Activated CD4-positive, alpha-beta T cell treated with anti-CD3 and anti-CD28 coated beads, Interleukin-2, amount 50 U/mL, for 24 hours (primary cell): ENCODE measurements at places on chromosomes 1 and 21.

DNA sequence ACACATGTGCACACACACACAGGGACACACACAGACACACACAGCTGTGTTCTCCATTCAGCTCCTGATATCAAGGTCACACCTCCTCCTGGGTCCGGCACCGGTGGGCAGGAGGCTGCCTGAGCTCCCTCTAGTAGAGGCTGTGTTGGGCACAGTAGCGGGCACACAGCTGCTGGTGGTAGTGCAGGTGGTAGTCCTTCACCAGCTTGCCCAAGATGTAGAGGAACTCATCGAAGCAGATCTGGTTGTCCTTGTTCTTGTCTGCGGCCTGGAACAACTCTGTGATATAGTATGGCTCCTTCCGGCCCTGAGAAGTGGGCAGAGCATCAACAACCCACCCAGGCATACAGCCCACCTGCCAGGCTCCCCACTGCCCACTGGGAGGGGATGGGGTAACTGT lies 5.6 kb upstream of the S100A8 start:
- DNase-seq, result no peak

- no peak for DNase-seq
Observed at GRCh38 chr1:226945858-226946245, 5.8 kb downstream of the COQ8A start.

- no peak for DNase-seq
Observed at GRCh38 chr1:174761901-174762585, 237.7 kb upstream of the CACYBP start.

GRCh38 chr1:173405834-173406233 lies 71.3 kb upstream of the PRDX6 start:
- DNase-seq, result no peak

DNA sequence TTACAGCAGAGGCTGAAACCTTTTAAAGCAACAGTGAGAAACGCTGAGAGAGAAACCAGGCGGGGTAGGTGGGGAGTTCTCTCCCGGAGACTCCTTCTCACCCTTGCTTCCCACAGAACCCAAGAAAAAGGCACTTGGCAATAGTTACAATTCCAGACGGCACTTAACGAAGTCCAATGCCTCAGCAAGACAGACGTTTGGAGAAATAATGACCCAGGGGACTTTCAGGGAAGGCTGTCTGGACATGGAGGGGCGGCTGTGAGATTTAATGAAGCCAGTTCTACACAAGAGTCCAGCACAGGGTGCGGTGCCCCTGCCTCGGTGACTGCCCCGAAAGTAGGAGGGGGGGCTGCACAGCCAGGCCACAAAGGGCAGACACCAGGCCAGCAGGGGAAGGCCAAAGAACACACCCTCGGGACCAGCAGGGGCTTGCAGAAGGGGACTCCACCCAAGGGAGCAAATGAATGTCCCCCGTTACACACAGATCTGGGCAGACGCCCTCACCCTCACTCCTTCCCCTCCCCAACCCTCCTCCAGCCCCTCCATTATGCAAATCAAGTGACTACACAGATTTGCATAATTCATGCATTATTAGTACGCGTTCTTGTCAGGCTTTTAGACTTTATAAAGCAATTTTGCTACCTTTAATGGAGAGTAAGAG lies 26.3 kb downstream of the KCNN3 start:
- no peak for DNase-seq

DNA sequence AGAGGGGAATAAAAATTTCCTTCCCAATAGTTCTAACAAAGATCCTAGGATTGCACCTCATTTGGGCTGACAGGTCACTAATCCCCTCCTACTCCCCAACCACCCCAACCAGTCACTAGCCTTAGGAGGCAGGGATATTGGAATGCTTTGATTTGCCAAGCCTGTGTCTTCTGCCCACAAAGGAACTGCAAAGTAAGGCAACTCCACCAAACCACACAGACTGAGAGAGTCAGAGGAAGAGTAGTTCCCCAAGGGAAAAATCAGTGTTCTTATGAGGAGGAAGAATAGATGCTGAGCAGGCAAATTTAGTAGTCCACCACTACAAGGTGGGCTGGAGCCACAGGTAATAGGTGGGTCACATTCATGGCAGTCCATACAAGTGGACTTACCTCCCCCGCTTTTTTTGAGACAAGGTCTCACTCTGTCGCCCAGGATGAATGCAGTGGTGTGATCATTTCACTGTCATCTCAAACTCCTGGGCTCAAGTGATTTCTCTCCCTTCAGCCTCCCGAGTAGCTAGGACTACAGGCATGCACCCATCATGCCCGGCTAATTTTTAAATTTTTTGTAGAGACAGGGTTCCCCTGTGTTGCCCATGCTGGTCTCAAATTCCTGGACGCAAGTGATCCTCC lies 3.7 kb upstream of the TMEM39B start:
- DNase-seq, result no peak

DNA sequence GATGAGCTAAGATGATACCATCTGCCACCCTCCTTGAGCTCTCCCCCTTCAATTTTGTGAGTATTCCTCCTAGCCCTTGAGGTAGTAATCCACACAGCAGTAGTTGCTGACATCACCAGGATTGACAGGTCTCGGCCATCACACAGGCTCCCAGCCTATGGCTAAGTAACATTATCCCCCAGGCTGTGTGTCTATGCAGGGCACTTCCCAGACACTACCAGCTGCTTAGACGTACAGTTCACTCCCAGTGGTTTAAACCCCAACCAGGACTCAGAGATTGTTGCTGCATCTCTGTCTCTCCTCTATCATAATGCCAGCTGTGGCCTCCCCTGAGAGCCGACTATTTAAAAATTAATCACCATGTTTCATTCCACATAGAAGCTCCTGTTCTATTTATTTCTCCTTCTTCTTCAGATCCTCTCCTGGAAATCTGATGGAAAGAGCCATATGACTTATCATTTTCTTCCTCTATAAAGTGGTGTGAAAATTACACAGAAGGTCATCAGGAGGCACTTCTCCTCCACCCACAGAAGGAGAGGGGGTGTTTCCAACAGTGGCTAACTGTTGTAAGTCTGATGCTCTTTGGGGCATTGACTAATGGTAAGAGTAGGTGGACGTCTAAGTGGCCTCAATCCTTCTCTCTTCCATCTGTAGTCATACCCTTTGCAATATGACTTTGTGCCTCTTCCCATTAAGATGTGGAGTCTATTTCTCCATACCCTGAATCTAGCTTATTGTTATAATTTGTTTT lies 396.3 kb downstream of the SETD4 start:
- DNase-seq, result no peak

GRCh38 chr1:203569490-203570318 lies 56.9 kb upstream of the ATP2B4 start:
- DNase-seq, result no peak

DNA sequence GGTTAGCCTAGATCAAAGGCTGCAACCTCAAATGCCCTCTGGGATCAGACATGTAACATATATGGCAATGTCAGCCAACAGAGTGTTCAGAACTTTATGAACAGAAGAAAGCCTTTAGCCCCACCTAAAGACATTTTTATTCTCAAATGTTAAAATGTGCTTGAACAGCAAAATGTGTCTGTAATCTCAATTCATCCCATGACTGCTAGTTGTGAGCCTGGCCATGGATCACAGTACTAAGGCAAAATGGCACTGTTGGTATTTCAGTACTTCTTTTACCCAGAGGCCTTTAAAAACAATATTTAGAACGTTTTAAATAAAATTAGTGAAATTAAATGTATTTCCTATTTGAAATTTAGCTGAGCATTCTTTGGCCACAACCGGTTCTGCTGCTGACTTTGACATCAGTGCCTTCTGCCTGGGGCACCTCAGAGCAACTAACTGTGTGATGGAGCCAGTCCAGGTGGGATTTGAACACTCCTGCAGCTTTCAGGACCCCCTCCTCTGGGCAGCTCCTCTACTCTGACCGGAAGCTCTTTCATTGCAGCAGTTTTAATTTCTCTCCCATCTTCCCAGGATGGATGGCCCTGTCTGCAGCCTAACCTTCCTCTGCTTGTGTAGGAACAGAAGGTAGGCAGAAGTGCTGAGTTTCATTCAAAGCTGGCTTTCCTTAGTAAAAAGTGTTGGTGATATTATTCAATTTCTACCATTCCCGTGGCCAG lies 68.3 kb upstream of the NFIA start:
- no peak for DNase-seq

DNA sequence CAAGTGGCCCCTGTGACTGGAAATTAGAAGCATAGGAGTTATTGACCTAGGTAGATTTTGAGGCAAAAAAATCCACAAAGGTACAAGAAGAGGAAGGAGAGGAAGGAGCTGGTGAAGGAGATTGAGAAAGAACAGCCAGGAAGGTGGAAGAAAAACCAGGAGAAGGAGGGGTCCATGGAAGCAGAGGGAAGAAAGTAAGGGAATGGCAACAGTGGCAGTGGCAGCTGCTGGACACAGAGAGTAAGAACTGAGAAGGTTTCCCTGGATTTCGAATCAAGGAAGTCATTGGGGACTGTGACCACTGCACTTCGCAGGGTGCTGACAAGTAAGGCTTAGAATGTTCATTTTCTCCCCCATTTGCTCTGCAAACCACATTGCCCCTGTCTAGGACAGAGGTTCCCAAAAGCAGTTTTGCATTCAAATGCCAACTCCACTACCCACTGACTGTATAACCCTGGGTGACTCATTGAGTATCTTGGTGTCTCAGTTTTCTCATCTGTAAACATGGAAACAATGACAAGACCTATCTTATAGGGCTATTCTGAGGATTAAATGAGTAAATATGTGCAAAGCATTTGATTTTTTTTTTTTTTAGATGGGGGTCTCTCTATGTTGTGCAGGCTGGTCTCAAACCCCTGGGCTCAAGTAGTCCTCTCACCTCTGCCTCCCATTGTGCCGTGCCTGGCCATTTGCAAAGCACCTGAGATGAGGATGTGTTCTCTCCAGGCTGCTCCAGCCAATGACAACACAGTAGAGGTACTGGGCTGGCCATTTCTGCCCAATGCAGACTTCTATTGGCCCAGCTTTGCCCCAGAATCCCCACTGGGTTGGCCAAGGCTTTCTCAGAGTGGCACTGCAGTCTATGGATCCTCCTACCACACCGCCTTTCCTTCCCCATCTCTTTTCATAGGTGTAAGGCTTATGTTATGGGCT lies 9.3 kb upstream of the CAPN2 start:
- DNase-seq, result peak; percentile 35

DNA sequence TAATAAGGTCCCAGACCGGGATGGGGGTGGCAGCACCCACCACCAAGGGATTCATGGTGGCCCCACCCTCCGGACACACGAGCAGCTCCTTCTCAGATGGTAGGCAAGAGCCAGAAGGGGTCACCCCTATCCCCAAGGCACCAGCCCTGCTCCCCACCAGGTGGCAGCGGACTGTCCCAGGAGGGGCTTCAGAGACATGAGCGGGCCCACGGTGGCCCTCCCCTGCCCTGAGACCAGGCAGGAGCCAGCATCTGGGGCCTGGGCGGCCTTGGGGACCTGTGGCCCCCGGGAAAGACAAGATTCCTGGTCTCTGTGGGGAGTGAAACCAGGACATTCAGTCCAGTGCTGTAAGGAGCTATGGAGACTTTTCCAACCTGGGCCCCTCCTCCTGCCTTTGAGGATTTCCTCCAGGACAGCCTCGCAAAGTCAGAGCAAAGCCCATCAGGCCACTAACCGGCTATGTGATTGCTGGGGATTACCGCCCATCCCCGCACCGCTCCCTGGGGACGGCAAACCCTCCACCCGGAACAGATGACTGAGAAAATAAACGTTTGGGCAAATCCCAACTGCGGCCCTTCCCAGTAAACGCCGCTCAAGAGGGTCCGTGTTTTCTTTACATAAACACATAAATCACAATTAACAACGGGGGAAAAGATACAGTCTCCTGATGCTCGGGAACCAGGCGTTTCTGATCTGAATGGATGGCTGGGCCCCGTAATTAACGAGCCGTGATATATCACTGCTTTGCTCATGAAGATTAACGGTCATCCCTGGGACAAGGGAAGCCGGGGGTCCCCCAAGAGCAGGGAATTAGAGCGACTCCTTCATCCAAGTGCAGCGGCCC lies 50.9 kb upstream of the ARHGEF16 start:
- no peak for DNase-seq
